ENCODE measurements at places on chromosomes 7 and 10.

- ATAC-seq, result peak; percentile 40
These were observed 772.4 kb downstream of the GRID1 start for GRCh38 chr10:85594239-85594638.

GRCh38 chr10:82953909-82954308 is 1078.9 kb downstream of the NRG3 start:
- ATAC-seq, result no peak

- no peak for ATAC-seq
These were observed 24.5 kb upstream of the WAC start for GRCh38 chr10:28508304-28508925.

DNA sequence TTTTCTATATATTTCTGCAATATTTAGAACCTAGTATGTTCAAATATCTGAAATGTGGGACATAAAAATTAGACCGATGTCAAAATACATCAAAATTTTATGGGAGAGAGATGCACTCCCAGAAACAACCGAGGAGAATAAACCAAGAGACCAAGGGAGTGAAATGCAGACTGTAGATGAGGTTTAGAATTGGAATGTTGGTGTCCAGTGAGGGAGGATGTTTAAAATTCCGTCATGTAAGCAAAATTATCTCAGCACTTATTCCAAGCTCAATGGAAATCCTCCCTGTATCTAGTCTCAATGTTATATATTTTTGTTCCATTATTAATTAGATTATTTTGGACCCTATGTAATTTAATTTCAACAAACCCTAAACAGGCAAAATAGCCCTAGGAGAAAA is 61.9 kb upstream of the MAGI2 start:
- ATAC-seq, result no peak

- no peak for ATAC-seq
These were observed 200.3 kb upstream of the ZWINT start for GRCh38 chr10:56561336-56561735.

GRCh38 chr10:48906841-48907240 is 32.8 kb downstream of the LRRC18 start:
- ATAC-seq, result no peak

GRCh38 chr10:16690417-16690816 is 126.8 kb downstream of the RSU1 start:
- ATAC-seq, result no peak

DNA sequence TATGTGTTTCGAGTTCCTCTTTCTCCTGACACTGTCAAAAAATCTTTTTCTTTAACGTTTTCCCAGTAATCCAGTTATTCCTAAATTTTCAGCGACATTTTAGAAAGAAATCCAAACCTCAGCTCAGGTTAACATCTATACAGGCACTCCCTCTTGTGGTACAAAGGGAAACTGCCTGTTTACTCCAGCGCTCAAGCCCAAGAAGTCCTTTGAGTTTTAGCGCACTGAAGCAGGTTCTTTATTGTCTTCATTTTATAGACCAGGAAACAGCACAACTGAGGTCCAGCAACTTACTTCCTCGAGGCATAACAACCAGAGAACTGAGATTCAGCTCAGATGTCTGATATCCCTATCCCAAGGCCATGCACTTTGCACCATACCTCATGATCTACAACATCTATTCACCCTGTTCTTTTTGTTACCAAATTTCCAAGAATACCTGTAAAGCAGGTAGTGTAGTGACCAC is 287.2 kb upstream of the MKLN1 start:
- ATAC-seq, result peak; percentile 67
